ENCODE measurements at places on chromosomes 7 and 10. TPM values are rescaled to one million over a fixed set of nuclear protein-coding genes. Genes with fewer than 3 reads are reported as not detected.

DNA sequence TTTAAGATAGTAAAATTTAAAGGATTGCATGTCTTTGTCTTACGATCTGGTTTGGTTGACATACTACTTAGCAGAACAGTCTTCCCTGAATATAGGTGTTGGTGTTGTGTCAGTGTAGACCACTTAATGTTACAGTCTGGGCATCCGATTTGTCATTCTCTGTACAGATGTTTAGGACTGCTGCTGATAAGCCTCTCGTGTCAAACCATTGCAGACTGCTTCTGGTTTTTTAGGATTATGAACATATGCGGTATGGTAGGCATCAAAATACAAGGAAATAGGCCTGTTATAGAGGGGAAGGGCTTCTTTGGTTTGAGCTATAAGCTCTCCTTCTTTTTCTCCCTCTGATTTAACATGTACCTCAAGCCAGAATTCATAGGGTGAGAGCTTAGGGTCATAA, 7.4 kb downstream of the CYP3A43 start:
- peaks cover 3% of the 10 kb centered on the region for H3K27me3 ChIP-seq
- no peak for ATAC-seq
- H3K4me3 ChIP-seq = no peak overlapping the region
- H3K36me3 ChIP-seq = no peaks in the 10 kb centered on the region

The OR2A42 gene
- 0.39 TPM for total RNA-seq

DNA sequence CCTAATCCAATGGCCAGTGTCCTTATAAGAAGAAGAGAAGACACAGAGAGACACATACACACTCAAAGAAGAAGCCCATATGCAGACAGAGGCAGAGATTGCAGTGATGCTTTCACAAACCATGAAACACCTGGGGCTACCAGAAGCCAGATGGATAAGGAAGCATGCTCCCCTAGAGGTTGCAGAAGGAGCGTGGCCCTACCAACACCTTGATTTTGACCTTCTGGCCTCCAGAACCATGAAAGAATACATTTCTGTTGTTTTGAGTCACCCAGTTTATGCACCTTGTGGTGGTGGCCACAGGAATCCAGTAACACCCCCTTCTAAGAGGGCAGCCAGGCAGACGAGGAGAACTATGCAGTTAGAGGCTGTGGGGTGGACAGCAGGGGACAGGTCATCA, 43.5 kb downstream of the AOC1 start:
- ATAC-seq = no peak
- H3K4me3 ChIP-seq = no peak overlapping the region
- peaks cover 35% of the 10 kb centered on the region for H3K27me3 ChIP-seq
- H3K27ac ChIP-seq = no peak overlapping the region

DNA sequence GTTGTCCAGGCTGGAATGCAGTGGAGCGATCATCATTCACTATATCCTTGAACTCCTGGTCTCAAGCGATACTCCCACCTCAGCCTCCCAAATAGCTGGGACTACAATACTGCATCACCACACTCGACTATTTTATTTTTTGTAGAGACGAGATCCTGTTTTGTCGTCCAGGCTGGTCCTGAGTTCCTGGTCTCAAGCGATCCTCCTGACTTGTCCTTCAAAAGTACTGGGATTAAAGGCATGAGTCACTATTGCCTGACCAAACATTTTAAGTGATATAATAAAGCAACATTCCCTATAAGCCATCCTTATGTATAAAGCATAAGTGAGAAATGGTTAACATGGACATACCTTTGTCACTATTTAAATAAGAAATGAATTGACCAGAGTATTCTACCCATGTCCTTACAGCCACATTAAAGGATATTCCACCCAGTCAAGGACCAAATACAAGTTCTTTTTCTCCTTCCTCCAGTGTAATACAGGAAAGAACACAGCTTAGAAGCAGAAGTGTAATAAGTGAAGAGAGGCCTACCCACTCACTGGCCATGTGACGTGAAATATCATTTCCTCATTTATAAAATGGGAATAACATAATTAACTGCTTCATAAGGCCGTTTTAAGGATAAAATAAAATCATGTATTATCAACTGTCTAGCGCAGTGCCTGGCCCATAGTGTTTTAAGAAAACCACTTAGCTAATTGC, 82.0 kb downstream of the DOCK4 start:
- H3K4me3 ChIP-seq = no peak overlapping the region
- H3K4me1 ChIP-seq = peaks cover 5% of the 10 kb centered on the region
- no peaks in the 10 kb centered on the region for H3K27me3 ChIP-seq

- H3K27ac ChIP-seq = no peak overlapping the region
- H3K4me3 ChIP-seq = no peak overlapping the region
- no peak for ATAC-seq
- H3K36me3 ChIP-seq = no peaks in the 10 kb centered on the region
- H3K27me3 ChIP-seq = no peaks in the 10 kb centered on the region
- no peaks in the 10 kb centered on the region for H3K4me1 ChIP-seq
Observed at GRCh38 chr7:92340016-92340415, 94.2 kb downstream of the ANKIB1 start.
